Panc1 (cell line): ENCODE measurements at places on chromosomes 6 and 20. TPM values are rescaled to one million over a fixed set of nuclear protein-coding genes. Genes with fewer than 3 reads are reported as not detected.

The IRF4 gene
- 0.72 TPM for total RNA-seq

The SCRT2 gene
- total RNA-seq = not detected

The FAM83B gene
- total RNA-seq = not detected

The AIG1 gene
- 23.9 TPM for total RNA-seq

The C6orf52 gene
- total RNA-seq = 6.5 TPM

The RIPPLY2 gene
- total RNA-seq = 6.5 TPM

The KCNQ5 gene
- 9.4 TPM for total RNA-seq

The IL20RA gene
- not detected for total RNA-seq

The SMOC2 gene
- 0.13 TPM for total RNA-seq

The BAG2 gene
- 14.0 TPM for total RNA-seq

The NXT1 gene
- 31.3 TPM for total RNA-seq

The HS3ST5 gene
- total RNA-seq = 0.05 TPM

The EYS gene
- not detected for total RNA-seq

The MLIP gene
- total RNA-seq = not detected

The EPHA7 gene
- 8.6 TPM for total RNA-seq

The BTNL2 gene
- total RNA-seq = not detected

The ESR1 gene
- total RNA-seq = 0.03 TPM

The SSTR4 gene
- total RNA-seq = not detected

The COL9A1 gene
- total RNA-seq = not detected
